ENCODE measurements at places on chromosomes 1 and 21.

GRCh38 chr1:159800177-159800930 is 1.8 kb upstream of the FCRL6 start:
- DNase-seq, result peak; percentile 25

GRCh38 chr1:234617131-234617985 is 7.4 kb upstream of the IRF2BP2 start:
- DNase-seq, result peak; percentile 84

DNA sequence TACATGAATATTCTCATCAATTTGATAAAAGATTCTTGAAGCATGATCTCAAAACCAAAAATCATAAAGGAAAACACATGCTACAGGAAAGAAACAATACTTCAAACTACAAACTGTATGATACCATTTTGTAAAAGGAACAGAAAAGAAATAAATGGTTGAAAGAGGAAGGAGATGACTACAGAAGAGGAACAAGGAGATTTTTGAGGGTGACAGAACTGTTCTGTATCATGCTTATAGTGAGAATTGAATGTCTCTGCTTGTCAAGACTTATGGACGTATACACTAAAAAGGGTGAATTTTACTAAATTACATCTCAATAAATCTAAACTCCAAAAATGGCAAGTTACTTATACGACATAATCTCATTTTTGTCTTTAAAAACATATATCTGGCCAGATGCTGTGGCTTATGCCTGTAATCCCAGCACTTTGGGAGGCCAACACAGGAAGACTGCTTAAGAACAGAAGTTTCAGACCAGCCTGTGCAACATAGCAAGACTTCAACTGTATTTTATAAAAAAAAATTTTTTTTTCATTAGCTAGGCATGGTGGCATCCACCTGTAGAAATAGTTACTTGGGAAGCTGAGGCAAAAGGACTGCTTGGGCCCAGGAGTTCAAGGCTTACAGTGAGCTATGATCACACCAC is 125.4 kb downstream of the EIF4G3 start:
- DNase-seq, result no peak

- DNase-seq, result no peak
Observed at GRCh38 chr1:203518541-203518940, 24.6 kb downstream of the OPTC start.

DNA sequence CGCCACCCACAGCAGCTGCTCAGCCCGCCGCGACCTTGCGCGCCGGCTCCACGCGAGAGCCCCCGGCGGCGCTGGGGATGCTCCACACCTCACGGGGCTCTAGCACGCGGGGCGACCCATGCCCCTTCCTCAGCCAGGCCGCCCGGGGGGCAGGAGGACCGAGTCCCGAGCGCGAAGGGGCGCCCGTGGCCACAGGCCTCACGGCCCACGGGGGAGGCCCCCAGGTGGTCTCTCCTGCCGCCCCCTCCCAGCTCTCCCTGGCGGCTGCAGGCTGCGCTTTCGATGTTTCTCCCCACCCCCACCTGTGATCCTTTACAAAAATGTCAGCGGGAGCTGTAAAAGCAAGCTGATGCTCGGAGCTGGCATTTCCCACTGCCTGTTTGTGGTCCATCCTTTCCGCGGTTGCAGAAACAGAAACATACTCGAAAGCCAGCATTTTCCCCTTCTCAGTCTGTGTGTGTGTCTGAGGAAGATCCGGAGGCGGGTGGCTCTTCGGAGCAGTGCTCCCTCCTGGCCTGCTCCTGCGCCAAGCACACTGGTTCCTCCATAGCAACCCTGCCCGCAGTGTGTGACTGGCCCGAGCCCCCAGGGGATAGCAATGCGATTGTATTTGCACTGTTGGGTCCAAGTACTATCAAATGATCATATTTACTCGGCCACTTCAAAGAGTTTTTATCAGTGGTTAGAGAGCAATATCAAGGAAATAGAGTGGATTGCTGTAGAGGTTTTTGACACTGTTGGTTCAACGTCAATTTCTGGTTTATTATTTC is 2.1 kb downstream of the KIF26B start:
- peak; percentile 28 for DNase-seq

DNA sequence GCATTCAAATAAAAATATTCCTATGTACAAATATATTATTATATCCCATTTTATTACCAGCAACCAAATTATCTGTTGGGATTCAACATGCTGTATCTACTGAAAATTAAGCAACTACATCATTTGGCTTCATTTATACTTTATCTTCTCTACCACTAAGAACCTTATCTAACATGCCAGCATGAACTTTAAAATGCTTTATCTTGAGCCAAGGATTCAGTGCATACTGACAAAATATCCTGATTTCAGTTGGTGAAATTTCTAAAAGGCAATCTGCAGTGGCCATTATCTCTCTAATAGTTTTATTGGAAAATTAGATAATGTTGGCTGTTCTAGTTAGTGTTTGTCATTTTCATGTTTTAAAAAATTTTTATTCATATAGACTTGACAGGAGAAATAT is 1149.9 kb downstream of the KCNT2 start:
- no peak for DNase-seq

Measured in M059J (cell line).